ENCODE measurements at places on chromosomes 7 and 10. TPM values are rescaled to one million over a fixed set of nuclear protein-coding genes. Genes with fewer than 3 reads are reported as not detected.

- DNase-seq = no peak
Observed at GRCh38 chr7:31190906-31191305, 138.8 kb downstream of the ADCYAP1R1 start.

- DNase-seq = no peak
Observed at GRCh38 chr10:14880229-14880628, 1.6 kb downstream of the SUV39H2 start.

DNA sequence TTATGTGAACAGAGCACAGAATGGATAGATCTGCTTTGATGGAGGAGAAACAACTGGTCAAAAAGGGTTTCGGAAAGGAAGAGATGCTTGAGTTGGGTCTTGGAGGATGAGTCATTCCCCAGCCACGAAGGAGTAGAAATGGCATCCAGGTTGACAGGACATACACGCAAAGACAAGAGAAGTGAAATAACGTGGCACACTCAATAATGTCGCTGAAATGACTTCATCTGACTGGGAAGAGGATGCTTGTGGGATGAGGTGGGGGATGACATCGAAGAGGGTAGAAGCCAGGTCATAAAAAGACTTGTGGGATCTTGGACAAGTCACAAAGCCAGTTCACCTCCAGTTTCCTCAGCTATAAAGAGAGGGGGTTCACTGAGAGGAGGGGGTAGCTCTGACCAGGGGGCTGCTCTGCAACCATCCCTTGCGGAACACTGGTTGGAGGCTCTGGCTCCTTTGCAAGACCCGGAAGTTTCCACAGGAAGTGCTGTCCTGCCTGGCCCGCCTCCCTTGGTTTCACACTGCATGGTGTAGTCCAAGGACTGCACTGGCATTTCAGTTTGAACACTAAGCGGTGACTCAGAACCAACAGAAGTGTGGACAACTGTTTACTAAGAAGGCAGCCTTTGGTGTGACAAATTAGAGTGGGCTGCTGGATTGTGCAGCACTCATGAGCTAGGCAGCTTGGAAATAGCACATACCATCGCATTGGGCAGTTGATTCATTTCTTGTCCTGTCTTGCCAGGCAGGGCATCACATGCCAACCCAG lies 189.9 kb upstream of the ADO start:
- no peak for DNase-seq

GRCh38 chr7:141748396-141748795 lies 10.2 kb downstream of the SSBP1 start:
- DNase-seq = no peak

GRCh38 chr10:33803248-33803647 lies 468.8 kb upstream of the NRP1 start:
- DNase-seq = no peak

ADAM22 gene
- polyA plus RNA-seq = 1.7 TPM

PROSER2 gene
- not detected for polyA plus RNA-seq

TAS2R41 gene
- polyA plus RNA-seq = not detected

Data from immature natural killer cell (primary cell).